HepG2 (cell line): ENCODE measurements at places on chromosomes 1 and 21.

DNA sequence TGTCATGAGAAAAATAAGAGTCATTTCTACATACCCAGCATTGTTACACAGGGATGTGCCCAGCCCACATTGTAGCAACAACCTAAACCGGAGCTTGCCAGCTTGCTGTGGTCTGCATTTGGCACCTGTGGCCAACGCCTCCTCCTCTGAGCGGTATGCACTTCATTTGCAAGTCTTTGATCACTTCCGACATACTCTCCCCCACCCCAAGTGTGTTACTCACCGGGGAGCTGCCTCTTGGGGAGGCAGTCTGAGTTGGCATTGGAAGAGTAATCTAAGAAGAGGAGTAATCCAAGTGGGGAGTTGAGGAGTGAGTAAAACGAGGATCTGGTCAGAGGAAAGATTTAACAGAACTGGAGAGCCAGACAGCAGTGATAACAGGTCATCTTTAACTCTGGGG lies 3.8 kb downstream of the BCL9 start:
- no peak for DNase-seq

DNA sequence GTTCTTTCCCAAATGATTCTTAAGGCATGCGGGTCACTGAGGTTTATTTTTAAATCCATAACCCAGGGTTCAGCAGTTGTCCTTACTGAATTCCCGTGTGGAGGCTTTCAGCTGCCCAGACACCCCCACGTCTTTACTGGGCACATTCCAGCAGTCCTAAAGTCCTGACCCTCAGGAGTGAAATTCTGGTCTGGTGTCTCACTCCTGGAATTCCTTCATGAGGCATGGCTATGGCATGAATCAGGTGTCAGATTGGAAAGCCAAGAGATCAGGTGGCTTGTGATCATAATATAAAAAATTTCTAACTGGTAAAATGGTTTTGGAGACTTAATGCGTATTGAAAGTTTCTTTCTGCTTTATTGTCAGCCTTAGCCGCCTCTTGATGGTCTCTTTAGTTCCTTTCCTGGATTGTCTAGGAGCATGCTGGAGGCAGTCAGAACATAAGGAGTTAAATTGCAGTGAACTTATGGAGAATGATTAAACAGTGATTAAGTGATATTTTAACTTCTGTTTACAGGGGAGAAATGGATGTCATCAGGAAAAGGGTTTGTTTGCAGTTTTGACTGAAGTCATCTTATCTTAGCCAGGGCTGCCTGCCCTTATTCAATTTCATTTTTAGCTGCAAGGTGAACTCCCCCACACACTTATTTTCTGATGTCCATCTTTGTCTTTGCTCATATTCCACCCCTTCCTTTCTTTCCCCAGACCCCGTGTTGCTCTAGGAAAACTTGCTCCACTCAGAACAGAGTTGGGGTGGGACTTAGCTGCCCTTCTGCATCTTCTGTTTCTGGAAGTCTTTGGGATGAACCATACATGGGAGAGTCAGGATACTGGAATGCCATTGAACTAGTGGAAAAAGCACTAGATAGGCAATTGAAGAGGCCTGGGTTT lies 25.7 kb upstream of the MACF1 start:
- DNase-seq, result peak; percentile 71

DNA sequence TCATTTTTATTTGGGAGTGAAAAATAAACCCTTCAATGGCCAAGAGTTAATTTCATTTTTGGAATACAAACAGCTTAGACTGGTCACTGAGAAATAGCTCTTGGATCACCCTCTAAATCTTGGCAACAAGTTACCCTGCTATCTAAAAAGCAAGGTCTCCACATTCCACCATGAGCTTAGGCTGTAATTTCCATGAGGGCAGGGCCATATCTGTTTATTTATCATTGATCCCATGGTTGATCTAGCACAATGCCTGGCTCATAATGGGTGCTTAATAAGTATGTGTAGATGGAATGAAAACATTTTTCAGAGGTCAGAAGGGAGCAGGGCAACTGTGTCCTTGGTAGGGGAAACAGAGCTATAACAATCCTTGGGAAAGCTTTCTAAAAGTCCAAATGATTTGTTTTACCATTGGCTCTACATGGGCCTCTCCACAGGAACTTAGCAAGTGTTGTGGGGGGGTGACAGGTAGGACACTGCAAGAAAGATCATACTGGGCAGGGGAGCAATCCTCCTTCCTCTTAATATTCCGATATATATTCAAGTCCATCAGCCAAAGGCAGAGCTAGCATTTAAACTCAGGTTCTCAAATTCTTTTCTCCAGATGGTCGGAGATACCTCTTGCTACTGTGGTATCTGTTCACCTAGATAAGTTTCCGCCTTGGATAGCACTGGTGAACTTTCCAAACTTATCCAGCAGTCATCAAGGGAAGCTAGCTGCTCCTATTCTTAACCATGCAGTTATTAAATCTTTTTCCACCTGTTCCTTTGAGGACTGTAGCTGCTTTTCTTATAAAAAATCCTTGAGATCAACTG lies 53.1 kb upstream of the PTCH2 start:
- DNase-seq, result no peak

DNA sequence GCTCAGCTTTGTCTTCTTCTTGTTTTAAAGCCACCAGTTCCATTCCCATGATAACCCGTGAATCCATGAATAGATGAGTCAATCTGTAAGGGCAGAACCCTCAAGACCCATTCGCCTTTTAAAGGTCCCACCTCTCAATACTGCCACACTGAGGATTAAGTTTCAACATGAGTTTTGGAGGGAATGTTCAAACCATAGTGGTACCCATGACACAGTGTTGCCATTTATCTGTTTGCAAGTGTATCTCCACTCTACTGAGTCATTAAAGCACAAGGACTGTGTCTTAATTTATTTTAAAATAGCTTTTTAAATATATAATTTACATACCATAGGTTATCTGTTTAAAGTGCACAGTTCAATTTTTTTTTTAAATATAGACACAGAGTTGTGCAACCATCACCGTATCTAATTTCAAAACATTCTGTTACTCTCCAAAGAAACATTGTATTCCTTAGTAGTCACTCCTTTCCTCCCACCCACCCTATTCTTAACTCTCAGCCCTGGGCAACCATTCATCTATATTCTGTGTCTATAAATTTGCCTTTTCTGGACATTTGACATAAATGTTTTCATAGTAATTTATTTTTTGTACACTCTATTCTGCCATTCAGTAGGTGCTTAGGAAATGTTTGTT lies 4.8 kb upstream of the IL24 start:
- no peak for DNase-seq

- no peak for DNase-seq
These were observed 96.9 kb upstream of the AKT3 start for GRCh38 chr1:243946946-243947345.

DNA sequence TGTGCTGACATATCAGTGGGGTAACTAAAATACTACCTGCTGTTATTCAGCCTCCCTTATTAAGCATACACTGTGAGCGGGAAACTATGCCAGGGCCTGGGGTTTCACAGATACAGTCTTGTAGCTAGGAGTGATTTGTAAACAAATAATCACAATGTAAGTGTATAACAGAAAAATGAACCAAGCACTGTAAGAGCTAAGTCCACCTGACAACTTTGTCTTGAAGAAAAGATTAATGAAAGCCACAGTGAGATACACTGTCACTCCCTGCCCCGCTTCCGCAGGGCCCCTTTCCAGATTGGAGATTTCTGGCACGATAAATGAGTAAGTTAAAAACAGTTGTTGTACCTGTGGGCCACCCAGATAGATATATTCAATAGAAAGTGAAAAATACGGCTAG lies 4.8 kb downstream of the RCAN3 start:
- no peak for DNase-seq

DNA sequence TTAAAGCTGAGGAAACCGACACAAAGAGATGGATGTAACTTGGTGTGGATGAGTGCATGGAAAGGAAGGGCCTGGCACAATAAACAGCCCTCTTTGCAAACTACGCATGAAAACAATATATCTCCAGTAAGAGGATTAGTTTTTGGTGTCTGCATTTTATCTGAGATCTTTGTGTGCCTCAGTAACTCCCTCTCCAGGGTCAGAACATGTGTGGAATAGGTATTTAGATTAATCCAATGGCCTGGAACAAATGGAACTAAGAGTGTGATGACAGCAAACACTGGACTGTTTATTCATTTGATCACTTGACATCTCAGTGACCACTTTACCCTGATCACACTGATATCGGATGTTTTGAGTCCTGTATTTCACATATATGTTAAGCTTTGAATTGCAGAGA lies 45.3 kb downstream of the AKNAD1 start:
- DNase-seq, result no peak

GRCh38 chr1:28010969-28011368 lies 51.2 kb downstream of the XKR8 start:
- DNase-seq, result peak; percentile 22

DNA sequence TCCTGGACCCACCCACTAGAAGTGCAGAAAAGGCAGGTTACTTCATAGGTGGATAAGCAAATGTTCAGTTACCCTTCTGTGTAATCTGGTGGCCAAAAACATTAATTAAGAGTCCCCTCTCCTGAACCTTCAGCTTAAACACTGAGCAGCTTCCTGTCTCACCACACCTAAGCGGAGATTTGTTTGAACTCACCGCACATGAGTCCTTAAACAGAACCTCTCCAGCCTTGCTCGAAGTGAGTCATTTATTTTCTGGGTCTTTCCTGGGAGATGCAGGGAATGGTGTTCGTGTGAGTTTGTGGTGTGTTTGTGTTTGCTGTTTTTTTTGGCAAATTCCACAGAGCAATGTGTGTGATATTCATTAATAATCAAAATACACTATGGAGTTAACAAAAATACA lies 7.6 kb upstream of the FNBP1L start:
- DNase-seq, result peak; percentile 71

- DNase-seq, result no peak
These were observed 28.3 kb upstream of the GORAB start for GRCh38 chr1:170503665-170504064.

GRCh38 chr21:35281956-35282355 lies 232.9 kb upstream of the RUNX1 start:
- DNase-seq, result no peak

DNA sequence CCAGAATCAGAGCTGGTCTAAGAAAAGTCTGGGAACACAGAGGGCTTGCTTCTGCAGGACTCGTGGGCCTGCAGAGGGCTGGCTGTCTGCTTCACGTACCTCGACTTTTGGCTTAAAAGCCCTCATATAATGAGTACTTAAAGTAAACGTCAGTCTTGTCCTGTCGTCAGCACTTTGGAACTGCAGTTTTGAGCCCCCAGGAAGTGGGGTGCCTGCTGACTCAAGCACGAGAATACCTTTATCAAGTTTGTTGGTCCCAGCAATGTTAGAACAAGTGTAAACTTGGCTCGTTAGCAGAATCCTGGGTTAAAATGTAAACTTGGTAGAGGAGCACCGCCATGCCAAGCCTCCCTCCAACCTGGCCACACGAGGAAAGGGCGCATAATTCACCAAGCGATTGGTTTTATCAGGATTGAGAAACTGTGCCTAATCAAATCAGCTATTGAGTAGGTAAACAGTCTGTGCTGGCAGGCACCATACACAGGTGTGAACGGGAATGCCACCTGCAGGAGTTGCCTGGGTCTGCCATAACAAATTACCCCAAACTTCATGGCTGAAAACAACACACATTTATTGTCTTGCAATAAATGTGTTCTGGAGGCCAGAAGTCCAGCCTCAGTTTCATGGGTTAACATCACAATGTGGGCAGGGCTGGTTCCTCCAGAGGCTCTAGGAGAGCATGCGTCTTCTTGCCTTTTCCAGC lies 45.0 kb upstream of the FHAD1 start:
- no peak for DNase-seq

GRCh38 chr1:34824817-34825454 lies 32.1 kb downstream of the GJA4 start:
- no peak for DNase-seq

DNA sequence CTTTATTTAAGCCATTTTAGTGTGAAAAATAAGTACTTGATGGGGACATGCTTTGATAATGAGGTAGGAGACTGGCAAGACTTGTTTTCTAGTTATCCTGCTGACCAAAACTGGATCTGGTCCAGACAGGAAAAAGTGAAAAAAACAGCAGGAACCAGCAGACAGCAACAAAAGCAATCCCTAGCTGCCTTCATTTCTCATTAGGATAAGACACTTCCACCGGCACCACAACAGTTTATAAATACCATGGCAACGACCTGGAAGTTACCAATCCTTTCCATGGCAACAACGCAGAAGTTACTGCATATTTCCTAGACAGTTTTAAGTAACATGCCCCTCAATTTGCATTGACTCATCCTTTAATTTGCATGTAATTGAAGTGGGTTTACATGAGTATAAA lies 993.8 kb upstream of the NCAM2 start:
- no peak for DNase-seq
